ENCODE measurements at places on chromosomes 7 and 10.
A peak's percentile ranks its signal among the peaks of the same experiment; 100 is the strongest.

- no peak for DNase-seq
Measured at GRCh38 chr10:87506956-87507355, 2.3 kb downstream of the MINPP1 start.

DNA sequence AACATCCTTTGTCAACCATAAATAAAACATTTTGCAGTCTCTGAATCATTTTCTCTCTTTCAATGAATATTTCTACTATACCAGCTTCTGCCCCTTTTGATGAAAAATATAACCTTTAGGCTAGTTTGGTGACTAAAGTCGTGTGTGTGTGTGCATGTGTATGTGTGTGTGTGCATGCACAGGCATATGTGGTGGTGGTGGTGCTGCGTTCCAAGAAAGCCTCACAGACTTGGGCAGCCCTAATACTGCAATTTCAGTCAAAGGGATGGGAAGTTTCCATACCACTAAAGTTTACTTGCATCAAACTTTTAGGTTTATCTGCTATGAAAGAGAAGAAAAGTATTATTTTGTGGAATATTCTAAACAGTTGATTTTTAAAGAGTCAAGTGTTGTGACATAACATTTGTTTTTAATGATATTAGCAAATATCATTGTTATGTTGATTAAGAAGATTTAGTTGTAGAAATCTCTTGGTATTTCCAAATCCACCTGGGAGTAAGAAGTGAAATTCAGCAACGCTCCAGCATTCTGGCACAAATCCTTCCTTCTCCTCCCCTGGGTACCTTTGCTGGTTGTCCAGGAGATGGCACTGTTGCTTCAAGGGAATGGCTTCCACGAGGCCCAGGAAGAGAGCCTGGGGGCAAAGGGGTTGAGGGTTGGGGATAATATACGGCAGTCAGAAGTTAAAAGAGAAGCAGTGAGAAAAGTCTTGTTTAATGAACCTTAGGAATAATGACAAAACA lies 41.5 kb downstream of the ASB4 start:
- DNase-seq = peak; percentile 85

DNA sequence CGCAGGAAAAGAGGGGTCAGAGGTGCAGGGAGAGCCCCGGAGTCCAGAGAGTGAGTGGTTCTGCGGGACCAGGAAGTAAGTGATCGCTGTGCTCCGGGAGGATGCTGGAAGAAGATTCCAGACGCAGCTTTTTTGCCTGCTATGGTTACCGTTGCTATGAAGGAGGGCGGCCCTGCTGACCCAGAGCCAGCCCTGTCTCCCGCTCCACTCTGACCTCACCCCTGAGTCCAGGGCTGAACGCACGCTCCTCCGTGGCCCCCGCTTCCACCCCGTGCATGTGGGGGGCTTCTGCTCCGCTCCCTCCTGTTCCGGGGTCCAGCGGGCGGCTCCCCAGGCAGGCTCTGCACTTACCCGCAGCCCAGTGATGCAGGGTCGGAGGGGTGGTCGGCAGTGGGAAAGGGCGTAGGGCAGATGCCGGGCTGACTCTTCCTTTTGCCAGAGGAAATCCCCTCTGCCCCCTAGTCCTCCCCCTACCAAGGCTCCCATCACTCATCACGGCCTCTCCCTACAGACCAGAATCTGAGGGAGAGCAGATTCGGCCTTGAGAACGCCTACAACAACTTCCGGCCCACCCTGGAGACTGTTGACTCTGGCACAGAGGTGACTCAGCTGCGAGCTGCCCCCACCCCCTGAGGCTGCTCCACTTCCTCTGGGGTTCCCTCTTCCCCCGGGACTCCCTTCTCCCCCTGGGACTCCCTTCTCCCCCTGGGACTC lies 2.7 kb upstream of the MUC17 start:
- DNase-seq = peak; percentile 71

- no peak for DNase-seq
Measured at GRCh38 chr10:126432507-126432906, 44.2 kb upstream of the ADAM12 start.

DNA sequence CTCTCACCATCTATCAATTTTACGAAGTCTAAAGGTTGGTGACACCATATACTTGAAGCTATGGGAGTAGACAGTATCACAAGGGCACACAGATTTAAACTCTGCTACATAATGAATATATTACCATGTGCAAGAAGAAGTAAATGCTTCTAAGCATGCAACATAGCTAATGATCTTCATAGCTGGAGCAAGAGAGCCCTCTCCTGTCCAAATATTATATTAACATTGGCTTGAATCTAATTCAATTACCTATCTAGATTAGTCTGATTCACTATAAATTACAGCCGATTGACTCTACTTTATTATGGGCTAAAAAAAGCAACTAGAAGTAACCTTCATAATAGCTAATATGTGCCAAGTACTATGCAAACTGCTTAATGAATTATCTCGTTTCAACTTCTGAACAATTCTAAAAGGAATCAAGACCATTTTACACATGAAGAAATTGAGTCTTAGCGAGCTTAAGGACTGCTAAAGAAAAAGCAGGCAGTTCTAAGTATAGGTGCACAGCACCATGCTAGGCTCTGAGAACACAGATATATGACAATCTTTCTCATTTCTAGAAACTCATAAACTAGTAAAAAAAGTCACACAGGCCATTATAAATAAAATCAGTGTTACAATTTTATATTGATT lies 21.9 kb downstream of the FRA10AC1 start:
- DNase-seq = no peak

DNA sequence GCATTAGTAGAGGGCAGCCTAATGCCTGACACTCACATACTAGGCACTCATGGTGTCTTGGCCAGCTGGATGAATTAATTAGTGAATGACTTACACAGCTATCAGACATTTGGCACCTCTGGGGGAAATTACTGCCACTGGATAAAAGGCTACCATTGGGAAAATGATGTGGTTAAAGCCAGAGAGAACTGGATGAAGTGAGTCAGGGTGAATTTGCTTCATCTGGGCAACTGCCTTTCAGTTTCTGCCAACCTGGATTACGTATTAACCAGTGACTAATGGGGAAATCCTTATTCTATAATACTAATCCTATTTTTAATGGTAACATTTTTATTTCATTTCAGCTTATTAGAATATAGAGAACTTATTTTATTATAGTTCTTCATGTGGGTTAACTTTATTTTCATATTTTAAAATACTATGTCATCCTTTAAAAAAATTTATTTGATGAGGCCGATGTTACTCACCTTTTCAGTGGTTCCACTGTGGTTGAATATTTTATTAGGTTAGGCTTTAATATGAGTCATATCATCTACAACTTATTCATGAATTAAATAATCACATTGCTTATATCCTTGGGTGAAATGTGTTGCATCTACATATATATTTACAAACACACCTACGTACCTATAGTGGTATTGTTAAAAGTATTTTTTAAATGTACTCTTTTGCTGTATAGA lies 85.6 kb upstream of the CAPZA2 start:
- DNase-seq = no peak

DNA sequence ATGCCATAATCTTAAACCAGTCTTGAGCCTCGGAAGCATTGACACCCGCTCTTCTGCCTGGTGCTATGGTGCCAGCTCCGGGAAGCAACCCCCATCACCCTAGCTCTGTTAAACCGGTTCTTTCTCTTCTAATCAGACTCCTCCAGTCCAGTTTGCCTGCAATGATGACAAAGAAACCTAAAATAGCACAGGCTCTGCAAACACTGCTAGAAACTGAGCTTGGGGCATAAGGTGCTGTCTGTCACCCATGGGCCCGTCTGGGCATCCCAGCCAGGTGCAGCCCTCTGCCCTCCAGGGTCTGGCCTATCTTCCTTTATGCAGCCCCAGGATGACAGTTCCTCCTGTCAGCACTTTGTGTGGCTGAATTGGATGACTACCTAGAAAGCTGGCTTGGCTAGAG lies 14.2 kb upstream of the CAMK2G start:
- DNase-seq = no peak

DNA sequence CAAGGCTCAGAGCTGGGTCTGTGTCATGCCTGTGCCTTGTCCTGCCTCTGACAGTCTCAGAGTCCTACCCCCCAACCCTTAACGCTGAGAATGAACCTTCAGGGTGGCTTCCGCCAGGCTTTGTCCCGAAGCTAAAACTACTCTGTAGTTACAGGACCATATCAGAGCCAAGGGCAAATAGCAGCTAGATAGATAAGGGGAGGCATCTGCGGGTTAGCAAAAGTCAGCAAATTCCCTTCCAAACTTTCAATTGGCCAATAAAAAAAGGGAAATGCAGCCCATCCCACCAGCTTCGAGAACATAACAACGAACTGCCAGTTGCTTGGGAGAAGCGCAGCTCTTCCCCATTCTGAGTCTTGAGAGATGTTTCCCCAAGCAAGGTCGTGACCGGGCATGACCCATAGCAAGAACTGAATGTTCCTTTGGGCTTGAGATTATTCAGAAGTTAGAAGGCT lies 17.7 kb downstream of the CCL24 start:
- DNase-seq = peak; percentile 84

GRCh38 chr10:13048762-13049161 lies 47.2 kb upstream of the CCDC3 start:
- no peak for DNase-seq

DNA sequence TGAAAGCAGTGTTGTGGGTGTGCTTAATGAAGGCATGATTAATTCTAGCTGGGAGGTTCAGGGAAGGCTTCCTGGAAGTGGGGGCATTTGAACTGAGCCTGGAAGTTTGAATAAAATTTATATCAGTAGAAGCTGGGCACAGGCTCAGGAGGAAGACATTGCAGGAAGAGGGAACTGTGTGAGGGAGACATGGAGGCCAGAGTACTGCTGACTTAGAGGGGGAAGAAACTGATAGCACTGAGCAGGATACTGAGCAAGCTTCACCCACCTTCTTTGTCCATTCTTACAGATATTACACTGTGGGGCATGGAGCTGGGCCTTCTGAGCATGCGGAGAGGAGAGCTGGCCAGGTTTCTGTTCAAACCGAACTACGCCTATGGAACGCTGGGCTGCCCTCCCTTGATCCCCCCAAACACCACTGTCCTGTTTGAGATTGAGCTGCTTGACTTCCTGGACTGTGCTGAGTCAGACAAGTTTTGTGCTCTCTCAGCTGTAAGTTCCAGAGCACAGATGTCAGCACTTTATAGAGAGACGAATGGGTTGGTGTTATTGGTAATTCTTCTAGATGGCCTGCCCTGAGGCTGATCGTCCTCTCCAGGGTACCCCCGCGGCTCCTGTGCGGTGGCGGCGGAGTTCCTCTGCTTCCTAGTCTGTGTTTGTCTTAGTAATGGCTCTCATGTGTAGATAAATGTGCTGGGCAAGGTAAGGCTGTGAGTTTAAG lies 2.1 kb downstream of the FKBP6 start:
- DNase-seq = no peak

GRCh38 chr7:147153571-147153970 lies 1037.0 kb downstream of the CNTNAP2 start:
- no peak for DNase-seq

DNA sequence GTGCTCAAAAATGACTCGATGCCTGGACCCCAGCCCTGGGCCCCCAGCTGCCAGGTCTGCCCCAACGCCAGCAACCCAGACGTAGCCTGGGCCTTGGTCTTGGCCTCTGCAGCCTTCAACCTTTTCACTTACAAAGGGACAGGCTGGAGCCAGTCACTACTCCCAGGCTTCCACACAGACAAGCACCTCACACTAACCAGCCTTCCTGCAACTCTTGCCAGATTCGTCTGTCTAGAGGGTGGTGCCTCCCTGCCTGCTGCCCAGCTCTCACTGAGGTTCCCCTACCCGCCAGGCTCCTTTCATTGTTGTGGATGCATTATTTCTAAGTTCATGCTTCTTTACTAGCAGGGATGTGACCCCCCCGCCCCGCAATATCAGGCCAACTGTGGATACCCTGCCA lies 56.3 kb downstream of the NUDCD3 start:
- no peak for DNase-seq

GRCh38 chr7:112122798-112123197 lies 83.4 kb downstream of the DOCK4 start:
- no peak for DNase-seq

GRCh38 chr7:149145031-149145845 lies 2.0 kb upstream of the ZNF398 start:
- DNase-seq = no peak

- no peak for DNase-seq
Measured at GRCh38 chr7:100584683-100585510, 1.0 kb downstream of the LRCH4 start.

GRCh38 chr7:37342688-37343471 lies 105.8 kb downstream of the ELMO1 start:
- no peak for DNase-seq

- peak; percentile 18 for DNase-seq
Measured at GRCh38 chr7:98802088-98802780, 67.6 kb downstream of the TMEM130 start.
